Vagina (tissue), 2 donors: ENCODE measurements at places on chromosomes 2 and 18. TPM values are rescaled to one million over a fixed set of nuclear protein-coding genes. Genes with fewer than 3 reads are reported as not detected.

DNA sequence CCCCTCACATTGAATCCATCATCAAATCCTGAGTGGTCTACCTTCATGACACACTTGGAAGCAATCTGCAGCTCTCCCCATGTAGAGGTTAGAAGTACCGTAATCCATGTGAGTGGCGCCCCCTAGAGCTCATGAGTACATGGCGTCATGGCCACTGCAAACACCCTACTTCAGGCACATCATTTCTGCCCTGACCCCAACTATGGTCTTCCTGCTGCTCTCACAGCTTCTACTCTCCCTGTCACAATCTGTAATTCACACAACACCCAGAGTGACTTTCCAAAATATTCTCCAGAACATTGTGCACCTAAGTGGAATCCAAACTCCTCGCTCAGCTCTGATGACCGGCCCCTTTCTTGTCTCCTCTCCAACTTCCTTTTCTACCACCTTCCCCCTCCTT is 141.9 kb downstream of the ANKRD44 start:
- no peak for DNase-seq

GRCh38 chr2:162477011-162477410 is 133.1 kb downstream of the GCA start:
- no peak for DNase-seq

- no peak for DNase-seq
Measured at GRCh38 chr2:96261328-96262003, 4.3 kb downstream of the TMEM127 start.

- no peak for DNase-seq
Measured at GRCh38 chr2:104678181-104678580, 175.7 kb upstream of the POU3F3 start.

GRCh38 chr2:196598846-196599245 is 40.7 kb upstream of the CCDC150 start:
- no peak for DNase-seq

GRCh38 chr2:43792653-43793052 is 18.8 kb downstream of the DYNC2LI1 start:
- DNase-seq = no peak

GRCh38 chr18:48300463-48300961 is 108.7 kb downstream of the ZBTB7C start:
- DNase-seq = no peak

- DNase-seq = no peak
Measured at GRCh38 chr2:55158111-55158814, 73.8 kb downstream of the CLHC1 start.

GRCh38 chr2:75862547-75862946 is 151.8 kb upstream of the GCFC2 start:
- DNase-seq = no peak

DNA sequence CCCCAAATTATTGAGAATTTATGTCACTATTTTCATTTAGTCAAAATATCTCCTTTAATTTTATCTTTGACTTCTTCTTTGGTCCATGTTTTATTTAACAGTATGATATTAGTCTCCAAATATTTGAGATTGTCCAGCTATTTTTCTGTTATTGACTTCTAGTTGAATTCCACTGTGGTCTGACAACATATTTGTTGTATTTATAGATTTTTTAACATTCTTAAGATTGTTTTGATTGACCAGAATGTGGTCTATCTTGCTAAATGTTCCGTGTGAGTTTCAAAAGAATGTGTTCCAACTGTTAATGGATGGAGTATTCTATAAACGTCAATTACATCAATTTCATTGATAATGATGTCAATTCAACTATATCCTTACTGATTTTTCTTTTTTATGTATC is 1452.1 kb downstream of the SUCLG1 start:
- no peak for DNase-seq

GRCh38 chr2:28352104-28352503 is 40.6 kb upstream of the FOSL2 start:
- no peak for DNase-seq

DNA sequence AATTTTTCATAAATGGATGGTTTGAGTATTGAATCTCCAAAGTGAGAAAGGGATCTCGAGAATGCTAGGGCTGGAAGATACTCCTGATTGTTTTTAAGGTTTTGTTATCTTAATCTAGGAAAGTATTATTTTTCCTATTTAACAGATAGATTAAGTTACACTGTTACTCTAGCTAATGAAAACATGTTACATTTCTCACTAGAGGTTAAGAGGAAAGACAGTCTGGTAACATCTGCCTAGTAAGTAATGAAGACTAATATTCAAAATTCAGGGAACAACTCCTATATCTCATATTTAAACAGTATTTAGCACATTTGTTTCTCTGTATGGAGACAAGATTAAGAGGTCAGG is 2.0 kb downstream of the GALNT3 start:
- no peak for DNase-seq

GRCh38 chr18:23981369-23981980 is 33.1 kb upstream of the TTC39C start:
- DNase-seq = no peak

- no peak for DNase-seq
Measured at GRCh38 chr2:71721669-71722068, 268.3 kb downstream of the DYSF start.

DNA sequence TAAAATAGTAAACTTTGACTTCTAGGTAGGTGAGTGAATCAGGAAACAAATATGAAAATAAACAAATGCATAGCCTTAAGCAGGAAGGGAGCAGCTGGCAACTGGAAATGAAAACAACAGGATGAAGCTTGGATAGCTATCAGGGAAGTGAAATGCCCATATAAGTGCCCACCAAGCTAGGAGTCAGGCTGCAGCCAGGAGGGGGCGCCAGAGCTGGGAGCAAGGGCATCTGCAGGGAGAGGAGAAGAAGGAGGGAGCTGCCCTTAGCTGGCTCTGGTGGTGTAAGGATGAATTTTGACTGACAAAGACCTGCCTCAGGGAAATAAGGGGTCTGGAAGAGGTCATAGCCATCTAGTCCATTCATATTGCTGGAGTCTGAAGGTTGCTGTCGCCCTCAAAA is 298.3 kb downstream of the TDRD15 start:
- no peak for DNase-seq

DNA sequence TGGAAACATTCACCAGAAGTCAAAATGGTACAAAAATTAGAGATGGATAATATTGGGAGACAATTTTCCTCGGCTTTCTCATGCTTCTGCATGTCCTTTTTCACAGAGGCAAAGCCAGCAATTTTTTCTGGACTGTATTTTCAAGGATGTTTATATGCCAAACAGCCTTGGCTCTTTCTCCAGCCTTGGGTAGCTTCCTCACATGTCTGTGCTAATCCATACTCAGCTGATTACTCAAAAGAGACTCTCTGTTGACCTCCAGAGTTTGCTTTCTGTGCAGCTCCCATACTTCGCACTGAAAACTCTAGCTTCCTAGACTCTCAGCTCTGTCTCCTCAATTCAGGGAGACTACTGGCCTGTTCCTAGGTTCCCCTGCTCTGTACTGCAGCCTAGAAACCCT is 10.6 kb downstream of the C18orf63 start:
- no peak for DNase-seq

DNA sequence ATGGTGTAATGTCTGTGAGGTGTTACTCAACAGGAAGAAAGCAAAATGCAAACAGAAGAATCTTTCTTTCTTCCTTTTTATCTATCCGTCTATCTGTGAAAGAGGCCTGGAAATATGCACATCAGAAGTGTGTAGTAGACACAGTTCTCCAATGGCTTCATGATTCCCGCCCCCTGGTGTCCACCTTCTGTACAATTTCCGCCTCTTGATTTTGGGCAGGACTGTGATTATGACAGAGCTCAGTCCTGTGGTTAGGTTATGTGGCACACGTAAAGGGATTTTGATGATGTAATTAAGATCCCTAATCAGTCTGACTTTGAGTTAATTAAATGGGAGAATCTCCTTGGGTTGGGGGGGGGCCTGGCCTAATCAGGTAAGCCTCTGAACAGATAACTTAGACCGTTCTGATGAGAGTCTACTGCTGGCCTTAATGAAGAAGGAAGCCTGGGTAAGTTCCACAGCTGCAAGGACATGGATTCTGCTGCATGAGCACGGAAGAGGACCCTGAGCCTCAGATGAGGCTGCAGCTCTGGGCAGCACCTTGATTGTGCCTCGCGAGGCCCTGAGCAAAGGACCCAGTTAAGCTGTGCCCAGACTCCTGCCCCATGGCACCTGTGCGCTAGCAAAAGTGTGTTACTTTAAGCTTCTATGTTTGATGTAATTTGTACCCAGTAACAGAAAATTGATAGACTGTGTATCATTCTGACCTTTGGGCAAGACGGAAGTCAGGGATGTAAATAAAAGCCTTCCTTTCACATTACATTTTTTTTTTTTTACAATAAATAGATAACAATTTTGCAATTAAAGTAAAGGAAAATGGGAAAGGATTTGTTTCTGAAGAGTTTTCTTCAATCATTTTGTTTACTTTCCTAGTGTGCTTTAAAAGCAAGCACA is 11.3 kb upstream of the KCNF1 start:
- DNase-seq = no peak

GRCh38 chr18:48723837-48724236 is 185.0 kb downstream of the CTIF start:
- DNase-seq = no peak

GRCh38 chr2:177633910-177634294 is 241.3 kb downstream of the AGPS start:
- no peak for DNase-seq

- DNase-seq = peak; percentile 61
Measured at GRCh38 chr2:127158614-127159290, 51.8 kb upstream of the BIN1 start.

DNA sequence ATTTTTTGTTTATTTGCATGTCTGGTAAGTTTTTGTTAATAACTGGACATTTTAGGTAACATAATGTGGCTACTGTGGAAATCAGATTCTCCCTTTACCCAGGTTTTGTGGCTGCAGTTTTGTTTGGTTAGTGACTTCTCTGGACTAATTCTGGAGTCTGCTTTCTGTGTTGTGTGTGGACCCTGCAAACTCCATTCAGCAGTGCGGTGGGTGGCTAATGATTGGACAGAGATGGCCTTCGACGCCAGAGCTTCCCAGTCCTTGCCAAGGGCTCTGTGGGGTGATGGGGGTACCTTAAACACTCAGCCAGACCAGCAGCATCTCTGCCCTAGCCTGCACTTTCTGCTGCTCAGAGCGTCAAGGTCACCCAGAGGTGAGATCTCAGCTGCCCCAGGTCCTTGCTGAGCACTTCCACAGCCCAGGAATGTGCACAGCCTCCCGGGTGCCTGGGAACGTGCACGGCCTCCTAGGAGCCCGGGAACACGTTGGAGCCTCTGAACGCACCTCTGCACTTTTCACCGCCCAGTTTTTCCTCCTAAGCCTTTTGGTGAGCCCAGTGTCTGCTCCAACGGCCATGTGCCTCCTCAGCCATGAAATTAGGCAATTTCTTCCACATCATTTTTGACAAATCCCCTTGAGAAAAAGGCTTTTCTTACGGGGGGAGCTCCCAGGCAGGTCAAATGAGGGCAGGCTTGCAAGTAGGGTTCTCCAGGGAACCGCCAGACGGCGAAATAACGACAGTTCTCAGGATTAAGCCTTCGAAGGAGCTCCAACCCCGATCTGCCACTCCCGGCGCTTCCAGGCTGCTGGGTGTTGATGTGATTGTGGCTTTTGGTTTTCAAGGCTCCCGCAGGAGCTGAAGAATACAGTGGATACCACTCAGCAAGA is 35.2 kb upstream of the KLF11 start:
- DNase-seq = no peak

DNA sequence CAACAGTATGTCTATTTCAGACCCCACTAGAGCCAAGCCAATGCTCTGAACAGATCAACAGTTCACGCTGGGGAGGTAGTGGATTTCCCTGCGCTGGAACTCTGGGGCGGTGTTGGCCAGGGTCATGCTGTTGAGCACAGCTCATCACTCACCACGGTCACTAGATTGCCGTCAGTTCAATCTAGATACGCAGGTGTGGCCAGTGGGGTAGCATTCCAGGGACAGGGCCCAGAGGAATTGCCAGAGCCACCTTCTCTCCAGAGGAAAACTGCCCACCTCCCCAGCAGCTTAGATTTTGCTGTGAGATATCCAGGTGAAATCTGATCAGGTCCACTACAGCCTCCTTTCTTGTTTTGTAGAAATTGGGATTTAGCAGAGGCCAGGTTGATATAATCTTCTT is 101.8 kb downstream of the SOX11 start:
- DNase-seq = no peak

- no peak for DNase-seq
Measured at GRCh38 chr18:71630696-71631095, 913.4 kb downstream of the CBLN2 start.

- DNase-seq = no peak
Measured at GRCh38 chr2:120204417-120204816, 18.8 kb downstream of the TMEM185B start.

- no peak for DNase-seq
Measured at GRCh38 chr2:200230716-200231115, 75.8 kb upstream of the SPATS2L start.

DNA sequence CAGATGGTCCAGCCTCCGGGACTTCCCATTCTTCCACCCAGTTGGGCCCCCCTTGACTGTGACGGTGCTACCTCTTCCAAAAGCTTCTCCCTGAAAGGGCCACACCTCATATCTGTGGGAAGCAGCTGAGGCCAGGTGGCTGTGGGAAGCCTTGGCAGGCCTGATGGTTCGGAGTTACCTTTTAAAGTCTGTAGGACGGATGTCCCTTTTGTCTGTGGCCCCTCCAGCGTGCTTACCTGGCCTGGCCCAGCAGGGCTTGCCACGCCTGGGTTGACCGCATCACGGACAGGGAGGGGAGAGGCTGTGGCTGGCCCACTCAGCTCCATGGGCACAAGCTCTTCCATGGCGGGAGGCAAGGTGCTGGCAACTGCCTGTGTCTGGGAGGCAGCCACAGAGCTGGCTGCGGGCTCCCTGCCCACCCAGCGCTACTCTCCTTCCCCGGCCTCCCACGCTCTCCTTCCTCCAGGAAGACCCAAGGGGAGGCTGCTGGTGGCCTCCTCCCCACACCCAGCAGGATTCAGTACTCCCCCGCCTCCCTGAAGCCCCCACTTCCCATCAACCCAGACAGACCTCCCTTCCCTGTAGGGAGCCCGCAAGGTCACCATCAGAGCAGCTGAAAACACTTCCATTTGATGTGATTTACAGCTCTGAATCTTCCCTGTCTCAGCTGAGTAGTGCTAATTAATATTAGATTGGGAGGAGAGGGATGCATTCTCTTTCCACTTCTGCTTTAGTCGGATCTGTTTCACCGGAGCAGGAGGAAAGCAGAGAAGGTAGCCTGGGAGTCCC is 52.8 kb downstream of the EDAR start:
- no peak for DNase-seq

GRCh38 chr2:63862806-63863205 is 21.1 kb downstream of the UGP2 start:
- DNase-seq = no peak

CLIP4 gene
- 63.1 TPM for total RNA-seq

PECR gene
- 13.0 TPM for total RNA-seq

SATB2 gene
- 7.4 TPM for total RNA-seq

CNNM3 gene
- 16.5 TPM for total RNA-seq

LCLAT1 gene
- total RNA-seq = 19.6 TPM

CNGA3 gene
- total RNA-seq = not detected

CHST10 gene
- 5.6 TPM for total RNA-seq

RAPH1 gene
- 22.6 TPM for total RNA-seq

RPRM gene
- 2.9 TPM for total RNA-seq

SH2D6 gene
- not detected for total RNA-seq

RAB6C gene
- total RNA-seq = not detected

SLC19A3 gene
- 7.4 TPM for total RNA-seq

ST8SIA5 gene
- not detected for total RNA-seq

TMEM169 gene
- total RNA-seq = not detected
